ENCODE measurements at places on chromosomes 1 and 21.

DNA sequence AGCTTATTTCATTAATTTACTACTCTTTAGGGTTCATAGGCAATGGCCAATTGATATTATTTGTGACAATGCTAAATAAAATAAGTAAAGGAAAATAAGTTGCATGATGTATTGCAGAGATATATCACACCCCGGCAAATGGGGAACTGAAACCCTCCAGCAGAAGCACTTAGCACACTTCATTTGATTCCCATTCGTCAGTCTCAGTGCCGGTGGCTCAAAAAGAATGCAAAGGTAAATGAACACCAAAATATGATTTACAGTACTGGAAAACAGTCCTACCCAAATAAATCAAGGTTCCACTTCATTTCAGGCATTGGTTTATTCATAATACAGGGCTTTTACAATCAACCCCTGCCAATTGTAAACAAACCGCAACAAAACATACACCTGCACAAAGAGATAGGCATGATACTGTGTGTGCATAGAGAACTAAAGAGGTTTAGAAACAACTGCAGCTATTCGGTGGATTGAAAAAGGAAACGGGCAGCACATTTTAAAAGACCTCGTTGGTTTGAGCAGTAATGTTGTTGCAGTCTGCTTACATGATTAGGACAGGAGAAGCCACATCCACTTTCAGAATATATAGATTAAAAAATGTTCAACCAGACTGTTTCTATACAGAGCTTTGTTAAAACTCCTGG, 1019.2 kb downstream of the TTLL7 start:
- no peak for DNase-seq

DNA sequence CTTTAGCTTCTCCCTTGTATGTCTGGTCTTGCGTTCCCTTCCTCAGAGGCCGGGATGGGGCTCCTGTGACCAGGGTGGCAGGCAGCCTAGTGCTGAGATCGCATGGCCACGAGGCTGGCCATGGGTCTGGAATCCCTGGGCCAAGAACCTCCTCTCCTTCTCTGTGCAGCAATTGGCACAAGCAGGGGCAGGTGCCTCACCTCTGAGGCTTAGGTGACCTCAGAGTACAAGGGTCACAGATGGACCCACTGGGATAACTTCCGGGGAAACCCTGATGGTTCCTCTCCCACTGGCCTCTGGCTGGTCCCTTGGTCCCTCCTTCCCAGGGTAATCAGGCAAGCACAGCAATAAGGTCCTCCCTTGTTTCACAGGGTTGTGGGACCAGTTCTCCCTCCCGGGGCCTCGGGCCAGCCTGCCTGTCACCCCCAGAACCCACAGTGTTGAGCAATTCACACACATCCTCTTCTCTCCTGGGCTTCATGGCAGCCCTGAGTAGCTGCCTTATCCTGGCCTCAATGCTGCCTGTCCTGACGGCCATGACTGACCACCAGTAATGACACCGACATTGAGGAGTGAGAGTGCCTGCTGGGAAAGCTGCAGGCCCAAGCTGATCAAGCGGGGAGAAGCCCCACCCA, 38.6 kb downstream of the BMP8A start:
- DNase-seq: no peak

DNA sequence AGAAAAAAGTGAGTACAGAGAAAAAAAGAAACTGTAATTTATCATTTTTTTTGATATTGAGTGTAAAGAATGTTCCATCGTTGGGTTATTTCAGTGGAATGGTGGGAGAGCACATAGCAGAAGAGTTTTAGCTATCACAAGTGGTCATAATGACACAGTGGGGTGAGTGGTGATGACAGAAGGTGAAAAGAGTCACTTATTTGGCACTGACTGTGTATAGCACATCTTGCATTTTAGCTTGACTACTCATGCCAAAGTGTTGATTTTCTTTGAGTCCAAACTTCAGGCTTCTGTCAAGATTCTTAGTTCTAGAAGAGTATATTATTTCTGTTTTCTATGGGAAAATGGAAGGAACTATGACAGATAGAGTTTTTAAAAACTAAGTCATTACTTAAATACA, 261.2 kb downstream of the GRIK1 start:
- DNase-seq: no peak

DNA sequence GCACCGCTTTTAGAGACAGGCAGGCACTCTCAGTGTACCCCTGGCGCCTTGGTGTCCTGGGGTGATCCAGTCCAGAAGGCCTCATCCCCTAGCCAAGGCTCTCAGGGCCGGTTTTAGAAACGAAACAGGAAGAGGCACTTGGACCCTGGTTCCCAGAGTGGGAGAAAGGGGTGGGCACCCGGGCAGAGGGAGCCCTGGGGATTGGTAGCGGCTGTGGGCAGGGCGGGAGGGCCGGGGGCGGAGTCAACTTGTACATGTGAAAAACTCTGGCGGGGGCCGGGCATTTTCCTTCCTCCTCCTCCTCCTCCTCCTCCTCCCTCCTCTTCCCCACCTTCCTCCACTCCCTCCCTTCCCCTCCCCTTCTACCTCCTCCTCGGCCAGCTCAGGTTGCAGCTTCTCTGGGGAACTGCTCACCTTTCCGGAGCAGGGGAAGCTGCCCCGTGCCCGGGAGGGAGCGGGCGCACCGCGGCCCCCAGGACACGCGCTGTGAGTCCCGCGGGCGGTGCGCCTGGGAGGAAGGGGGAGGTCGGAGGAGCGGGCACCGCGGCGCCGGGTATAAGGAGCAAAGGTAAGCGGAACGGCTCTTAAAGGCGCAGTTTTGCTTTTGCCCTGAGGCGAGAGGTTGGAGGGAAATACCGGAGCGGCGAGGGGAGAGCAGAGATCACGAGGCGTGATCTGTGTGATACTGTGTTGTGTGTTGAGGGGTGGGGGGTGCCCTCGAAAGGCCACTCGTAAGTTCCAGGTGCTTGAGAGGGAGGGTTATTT, at the start of gene CDK18:
TSS of gene CDK18 (plus strand) at position 359 of the 765 bp plus-strand sequence. CDS start 18,499 bp downstream, outside the sequence.
- peak; percentile 65 for DNase-seq

DNA sequence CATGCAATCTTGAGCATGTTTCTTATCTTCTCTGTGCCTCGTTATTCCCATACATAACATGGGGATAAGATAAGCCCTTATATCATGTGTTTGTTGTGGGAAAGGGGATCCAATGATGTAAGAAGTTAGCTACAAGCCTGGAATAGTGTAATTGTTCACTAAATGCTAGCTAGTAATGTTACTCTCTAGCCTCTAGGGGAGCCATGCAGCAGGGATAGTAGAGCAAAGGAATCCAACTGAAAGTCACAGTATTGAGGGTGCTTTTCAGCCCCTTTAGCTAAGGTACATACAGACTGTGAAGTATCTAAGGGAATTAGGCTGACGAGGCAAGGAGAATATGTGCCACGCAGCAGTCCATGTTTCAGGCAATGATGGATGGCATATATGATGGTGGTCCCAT, 46.9 kb downstream of the IL23R start:
- DNase-seq: no peak

DNA sequence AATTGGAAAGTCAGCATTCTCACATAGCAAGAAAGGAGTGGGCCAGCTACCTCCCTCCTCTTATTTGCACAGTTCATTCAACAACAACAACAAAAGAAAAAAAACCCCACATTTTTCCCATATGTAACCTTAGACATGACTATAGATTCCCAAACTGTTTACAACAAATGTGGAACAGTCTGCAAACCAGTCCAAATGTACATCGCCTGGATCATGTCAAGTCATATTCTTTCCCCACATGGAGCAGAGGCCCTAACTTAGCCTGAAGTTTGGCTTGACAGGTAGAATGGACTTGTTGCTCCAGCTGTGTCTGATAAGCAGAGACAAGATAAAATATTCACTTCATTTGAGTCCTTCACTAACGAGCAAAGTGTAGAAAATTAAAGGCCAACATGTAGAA, 81.7 kb upstream of the COL24A1 start:
- DNase-seq: no peak

DNA sequence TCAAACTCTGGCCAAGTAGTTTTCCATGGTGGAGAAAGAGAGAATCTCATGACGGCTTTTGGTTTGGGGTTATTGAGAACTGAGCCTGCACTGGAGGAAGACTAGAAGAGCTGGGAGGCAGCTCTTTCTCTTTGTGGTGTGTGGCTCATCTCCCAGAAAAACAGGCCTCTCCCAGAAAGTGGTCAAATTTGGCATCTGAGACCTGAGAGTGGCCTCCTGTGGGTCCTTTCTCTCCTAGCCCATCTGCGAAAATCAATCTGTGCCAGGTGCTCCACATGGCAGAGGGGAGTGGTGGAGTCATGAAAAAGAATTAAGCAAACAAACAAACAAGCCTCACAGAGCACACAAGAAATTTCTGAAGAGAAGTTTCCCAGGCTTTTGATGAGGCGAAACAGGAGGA, 305.0 kb downstream of the ST6GALNAC3 start:
- DNase-seq: no peak

DNA sequence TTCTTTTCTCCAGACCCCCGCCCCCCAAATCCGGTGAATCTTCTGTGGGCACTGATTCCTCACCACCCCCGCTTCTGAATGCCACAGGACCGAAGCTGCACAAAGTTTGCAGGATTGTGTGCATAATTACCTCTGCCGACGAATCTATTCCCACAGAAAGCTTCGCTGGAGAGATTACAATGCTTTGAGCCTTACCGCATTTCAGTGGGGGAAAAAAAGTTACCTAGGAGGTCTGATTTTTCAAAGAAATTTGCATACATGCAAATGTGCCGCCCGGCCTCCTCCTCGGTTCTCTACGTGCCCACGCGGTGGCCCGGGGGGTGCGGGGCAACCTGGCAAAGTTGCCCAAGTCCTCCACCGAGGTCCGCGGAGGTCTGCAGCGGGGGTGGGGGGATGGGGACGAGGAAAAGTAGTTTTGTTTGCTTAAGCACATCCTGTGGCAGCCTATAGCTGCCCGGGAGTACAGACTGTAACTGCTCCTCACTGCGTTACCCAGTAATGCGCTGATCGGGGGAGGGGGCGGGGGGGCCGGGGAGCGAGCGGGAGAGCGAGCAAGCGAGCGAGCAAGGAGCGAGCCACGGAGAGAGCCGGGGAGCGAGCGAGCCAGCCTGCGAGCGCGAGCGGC, 563 bp upstream of the NFIA start:
- peak; percentile 72 for DNase-seq

DNA sequence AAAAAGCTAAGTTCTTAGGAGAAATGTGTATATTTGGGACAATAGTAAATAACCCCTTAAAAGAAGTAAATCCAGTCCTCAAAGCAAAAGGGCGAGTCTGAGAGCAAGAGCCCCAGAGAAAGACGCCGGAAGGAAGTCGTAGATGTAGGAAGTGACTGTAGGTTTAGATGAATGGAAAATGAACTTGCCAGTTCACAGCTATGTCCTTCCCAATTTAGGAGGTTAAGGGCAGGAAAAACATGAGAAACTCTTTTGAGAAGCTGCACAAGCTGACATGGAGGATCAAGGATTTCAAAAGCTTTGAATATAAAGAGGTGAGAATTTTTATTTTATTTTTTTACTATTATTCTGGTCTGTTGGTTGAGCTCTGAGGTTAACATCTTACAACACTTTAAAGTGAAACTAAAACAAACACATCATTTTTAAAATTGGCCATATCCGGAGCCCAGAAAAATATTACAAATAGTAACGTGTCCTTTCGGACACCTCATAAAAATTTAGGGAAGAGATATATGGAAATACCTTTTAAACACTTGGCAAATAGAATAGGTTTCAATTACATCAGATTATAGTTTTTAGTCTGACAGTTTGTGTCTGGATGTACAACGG, 1178.6 kb downstream of the MRPL39 start:
- no peak for DNase-seq

DNA sequence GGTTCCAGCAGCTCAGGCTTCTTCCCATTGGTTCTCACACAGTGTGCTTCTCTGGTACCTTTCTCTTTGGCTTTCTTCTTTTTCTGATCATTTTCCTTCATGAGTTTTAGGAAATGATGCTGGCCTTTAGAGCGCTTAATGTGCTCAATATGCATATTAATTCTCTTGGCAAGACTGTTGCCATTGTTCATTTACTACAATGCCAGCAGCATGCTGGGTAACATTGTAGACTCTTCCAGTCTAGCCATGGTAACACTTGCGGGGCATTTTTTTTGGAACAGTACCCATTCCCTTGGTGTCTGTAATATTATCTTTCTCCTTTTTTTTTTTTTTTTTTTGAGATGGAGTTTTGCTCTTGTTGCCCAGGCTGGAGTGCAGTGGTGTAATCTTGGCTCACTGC, 21.7 kb downstream of the UBE4B start:
- DNase-seq: no peak

- DNase-seq: no peak
Observed at GRCh38 chr1:186302381-186302920, 72.6 kb downstream of the TPR start.

DNA sequence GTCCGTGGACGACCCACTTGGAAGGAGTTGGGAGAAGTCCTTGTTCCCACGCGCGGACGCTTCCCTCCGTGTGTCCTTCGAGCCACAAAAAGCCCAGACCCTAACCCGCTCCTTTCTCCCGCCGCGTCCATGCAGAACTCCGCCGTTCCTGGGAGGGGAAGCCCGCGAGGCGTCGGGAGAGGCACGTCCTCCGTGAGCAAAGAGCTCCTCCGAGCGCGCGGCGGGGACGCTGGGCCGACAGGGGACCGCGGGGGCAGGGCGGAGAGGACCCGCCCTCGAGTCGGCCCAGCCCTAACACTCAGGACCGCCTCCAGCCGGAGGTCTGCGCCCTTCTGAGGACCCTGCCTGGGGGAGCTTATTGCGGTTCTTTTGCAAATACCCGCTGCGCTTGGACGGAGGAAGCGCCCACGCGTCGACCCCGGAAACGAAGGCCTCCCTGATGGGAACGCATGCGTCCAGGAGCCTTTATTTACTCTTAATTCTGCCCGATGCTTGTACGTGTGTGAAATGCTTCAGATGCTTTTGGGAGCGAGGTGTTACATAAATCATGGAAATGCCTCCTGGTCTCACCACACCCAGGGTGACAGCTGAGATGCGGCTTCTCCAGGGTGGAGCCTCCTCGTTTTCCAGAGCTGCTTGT, 32.4 kb downstream of the PRMT2 start:
- DNase-seq: peak; percentile 45

GRCh38 chr1:41526956-41527561, 42.6 kb upstream of the EDN2 start:
- no peak for DNase-seq

DNA sequence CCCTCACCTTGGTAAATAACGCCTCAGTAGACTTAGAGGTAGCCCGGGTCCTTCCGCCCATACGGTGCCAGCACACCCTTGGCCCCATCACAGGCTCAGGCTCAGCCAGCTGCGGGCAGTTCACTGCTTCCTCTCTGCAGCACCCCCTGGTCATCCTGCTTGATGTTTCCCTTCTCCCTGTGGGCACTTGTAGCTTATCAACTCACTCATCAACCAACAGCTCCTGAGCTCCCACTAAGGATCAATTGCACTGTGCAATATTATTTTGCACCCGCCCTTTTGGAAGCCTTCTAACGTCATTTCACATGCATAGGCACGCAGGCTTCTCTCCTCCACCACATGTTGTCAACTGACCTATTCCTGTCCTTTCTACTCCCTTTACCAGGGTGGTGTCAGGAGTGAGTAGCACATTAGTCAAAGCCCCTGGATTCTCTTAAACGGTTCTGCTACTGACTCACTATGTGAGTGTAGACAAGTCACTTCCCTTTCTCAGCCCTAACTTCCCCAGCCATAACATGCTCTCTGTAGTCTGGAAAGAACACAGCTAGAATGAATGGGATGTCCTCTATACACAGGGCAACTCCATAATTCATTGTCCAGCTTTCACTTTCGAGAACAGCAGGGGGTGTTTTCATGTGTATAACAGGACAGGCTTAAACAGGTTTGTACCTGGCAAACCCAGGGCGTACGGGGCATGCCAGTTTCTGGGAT, 47.1 kb upstream of the IRF2BP2 start:
- DNase-seq: no peak
